ENCODE measurements at places on chromosomes 6 and 20.

GRCh38 chr20:51434580-51435247 lies 107.8 kb downstream of the NFATC2 start:
- DNase-seq: peak; percentile 62

DNA sequence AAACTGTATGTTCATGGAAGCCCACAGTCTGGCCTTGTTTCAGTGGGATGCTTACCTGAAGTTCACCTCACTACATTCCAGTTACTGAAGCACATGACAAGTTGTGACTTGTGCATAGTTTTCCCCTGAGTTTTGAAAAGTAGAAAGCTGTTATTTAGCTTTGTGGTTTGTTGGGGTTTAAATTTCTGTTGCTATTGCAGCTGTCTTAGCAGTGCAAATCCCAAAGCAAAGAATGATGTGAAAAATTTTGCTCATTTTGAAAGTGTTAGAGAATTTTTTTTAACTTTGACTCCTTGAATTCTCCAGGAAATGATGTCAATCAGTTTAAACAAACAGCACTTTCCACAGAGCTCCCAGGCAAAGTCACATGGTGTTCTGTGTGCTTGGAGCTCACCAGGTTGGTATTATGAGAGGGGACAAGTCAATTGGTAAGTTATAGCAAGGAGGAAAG lies 268.4 kb downstream of the ADGRG6 start:
- DNase-seq: peak; percentile 25

DNA sequence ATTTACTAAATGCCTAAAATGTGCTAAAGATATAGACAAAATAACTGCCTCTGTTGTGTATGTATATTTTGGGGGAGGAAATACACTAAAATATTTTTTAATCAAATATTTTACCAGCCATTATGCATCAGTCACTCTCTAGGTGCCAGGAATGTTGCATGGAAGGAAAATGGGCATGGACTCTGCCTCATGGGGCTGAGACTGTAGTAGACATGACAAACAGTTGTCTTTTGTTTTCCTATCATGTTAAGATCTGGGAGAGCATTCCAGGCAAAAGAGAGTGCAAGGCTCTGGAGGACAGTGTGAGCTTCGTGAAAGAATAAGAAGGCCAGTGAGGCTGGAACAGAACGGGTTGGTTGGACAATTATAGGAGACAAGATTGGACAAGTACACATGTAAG lies 26.5 kb downstream of the HLA-DOB start:
- DNase-seq: no peak

DNA sequence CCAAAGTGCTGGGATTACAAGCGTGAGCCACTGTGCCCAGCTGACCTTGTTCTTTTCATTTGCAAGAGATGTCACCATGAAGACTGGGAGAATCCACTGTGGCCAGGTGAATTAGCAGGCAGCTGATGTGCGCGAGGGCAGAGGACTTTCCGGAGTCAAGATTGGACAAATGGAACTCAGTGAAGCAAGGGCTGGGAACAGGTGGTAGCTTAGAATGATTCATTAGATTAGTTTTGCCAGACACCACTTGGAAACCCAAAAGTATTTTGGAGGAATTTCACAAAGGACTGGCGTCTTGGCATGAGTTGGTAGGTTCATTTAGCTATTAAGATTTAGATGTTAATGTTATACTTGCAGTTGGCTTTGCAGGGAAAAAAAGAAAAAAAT lies 4.7 kb upstream of the AKAP7 start:
- DNase-seq: no peak

GRCh38 chr6:88008831-88009231 lies 38.8 kb upstream of the SPACA1 start:
- DNase-seq: peak; percentile 44

DNA sequence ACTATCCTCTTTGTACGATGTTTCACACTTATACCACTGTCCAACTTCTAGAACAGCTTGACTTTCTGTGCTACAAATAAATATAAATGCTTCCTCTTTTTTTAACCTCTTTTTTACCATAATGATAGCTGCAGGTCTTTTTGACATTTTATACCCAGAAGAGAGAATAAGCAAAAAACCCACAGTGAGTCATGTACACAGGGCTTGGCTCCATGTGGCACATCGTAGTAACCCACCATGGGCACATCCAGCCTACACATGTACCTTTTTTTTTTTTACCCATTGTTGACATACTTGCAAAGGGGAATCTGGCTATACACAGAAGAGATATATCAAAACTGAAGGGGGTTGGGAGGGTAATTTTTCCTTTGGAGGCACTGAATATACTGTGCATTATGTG lies 59.5 kb upstream of the RSPO3 start:
- no peak for DNase-seq

DNA sequence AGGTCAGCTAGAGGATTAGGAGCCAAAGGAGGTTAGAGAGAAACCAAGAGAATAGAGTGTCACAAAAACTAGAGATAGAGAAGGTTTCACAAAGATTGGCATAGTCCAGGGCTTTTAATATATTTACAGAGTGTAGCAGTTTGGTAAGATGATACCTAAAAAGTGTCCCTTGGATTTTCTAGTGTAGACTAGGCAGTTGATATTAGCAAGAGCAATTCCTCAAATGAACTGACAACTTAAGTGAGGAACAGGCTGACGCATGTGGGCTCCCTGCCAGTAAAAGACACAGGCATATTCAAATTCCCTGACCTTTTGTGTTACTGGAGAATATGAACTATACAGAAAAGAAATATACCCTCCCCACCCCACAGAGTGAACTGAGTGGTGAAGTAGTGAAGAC lies 40.1 kb downstream of the VTA1 start:
- peak; percentile 22 for DNase-seq

GRCh38 chr6:166872531-166873009 lies 83.8 kb downstream of the RNASET2 start:
- DNase-seq: no peak

GRCh38 chr6:52190409-52190808 lies 4.2 kb downstream of the IL17A start:
- DNase-seq: no peak
